Activated CD4-positive, alpha-beta T cell treated with anti-CD3 and anti-CD28 coated beads, Interleukin-2, amount 50 U/mL, for 24 hours (primary cell): ENCODE measurements at places on chromosomes 2 and 18.

- DNase-seq: no peak
Observed at GRCh38 chr2:240861547-240861946, 7.1 kb upstream of the AGXT start.

- DNase-seq: no peak
Observed at GRCh38 chr2:120712180-120712681, 23.4 kb upstream of the GLI2 start.

DNA sequence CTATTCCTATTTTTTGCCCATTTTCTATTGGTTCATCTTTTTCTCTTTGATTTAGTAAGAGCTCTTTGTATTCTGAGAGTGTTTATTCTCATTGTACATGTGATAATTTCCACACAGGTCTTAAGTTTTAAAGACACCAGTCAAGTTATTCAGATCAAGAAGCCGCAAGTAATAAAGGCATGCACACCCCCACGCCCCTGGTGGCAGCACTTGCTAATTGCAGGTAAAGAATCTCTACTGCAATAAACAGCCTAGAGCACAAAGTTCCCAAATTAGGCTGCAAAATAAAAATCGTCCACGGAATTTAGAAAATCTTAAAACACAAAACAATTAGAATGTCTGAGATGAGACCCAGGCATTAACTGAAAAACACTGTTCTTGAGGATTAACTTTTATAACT lies 45.2 kb downstream of the ST3GAL5 start:
- no peak for DNase-seq

- DNase-seq: no peak
Observed at GRCh38 chr2:187528042-187528441, 26.2 kb downstream of the TFPI start.

DNA sequence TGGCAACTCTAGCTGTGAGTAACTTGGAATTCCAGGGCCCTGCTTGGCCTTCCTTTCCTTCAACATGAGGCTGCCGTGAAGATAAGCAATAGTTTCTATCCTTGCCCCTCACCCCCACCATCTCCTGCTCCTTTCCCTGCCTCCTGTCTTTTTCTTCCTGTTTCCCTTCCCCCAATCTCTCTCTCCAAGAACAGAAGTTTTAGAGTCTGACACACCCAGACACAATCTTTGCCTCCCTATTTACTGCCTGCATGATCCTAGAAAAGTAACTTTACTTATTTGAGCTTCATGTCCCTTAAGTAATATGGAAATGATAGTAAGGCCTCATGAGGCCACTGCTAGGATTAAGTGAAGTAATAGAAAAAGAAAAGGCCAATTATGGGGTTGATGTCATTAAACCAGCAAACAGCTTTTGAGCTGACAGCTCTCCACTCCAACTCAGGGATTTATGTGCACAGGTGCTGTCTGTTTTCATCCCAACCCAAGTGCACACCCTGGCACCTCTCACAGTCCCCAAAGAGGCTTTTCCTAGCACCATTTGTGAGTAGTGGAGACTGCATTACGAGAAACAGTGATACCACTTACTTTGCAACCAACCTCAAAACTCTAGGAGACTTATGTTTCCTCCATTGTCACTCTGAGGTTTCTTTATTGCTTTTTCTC lies 123.7 kb upstream of the SIX3 start:
- DNase-seq: no peak

GRCh38 chr2:317501-318424 lies 29.9 kb upstream of the ALKAL2 start:
- DNase-seq: no peak

DNA sequence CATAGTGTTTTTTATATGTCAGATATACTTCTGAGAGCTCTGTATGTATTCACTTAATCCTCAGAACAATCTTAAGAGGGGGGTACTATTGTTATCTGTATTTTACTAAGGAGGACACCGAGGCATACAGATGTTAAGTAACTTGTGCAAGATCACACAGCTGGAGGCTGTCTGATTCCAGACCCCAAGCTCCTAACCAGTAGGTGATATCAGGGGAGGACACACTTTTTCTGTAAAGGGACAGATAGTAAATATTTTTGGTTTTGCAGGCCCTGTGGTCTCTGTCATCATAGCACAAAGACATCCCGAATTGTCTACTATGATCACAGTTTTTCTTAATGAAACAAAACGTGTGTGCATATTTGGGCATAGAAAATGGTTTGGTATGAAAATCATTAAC lies 143.7 kb downstream of the LAMA3 start:
- DNase-seq: no peak
